ENCODE measurements at places on chromosomes 3 and 15. TPM values are rescaled to one million over a fixed set of nuclear protein-coding genes. Genes with fewer than 3 reads are reported as not detected.

Gene SLC24A1
- 2.9 TPM for total RNA-seq

Gene UNC13C
- not detected for total RNA-seq

Gene FSIP1
- 0.34 TPM for total RNA-seq

Gene PSTPIP1
- 137 TPM for total RNA-seq

Gene CD96
- total RNA-seq = 107 TPM

Gene BSN
- 0.22 TPM for total RNA-seq

Gene NPAP1
- total RNA-seq = not detected

Gene SETMAR
- total RNA-seq = 12.4 TPM

Gene SEMA5B
- total RNA-seq = not detected

Gene EIF2A
- total RNA-seq = 139 TPM

Gene FBXW12
- not detected for total RNA-seq

Gene TFRC
- 376 TPM for total RNA-seq

Gene CELF6
- total RNA-seq = 1.0 TPM

Gene ATP8B4
- 20.0 TPM for total RNA-seq

Gene ADAMTSL3
- not detected for total RNA-seq

Gene PAQR5
- not detected for total RNA-seq

Gene SOX14
- not detected for total RNA-seq

Gene ITIH3
- total RNA-seq = not detected
